H54 (cell line): ENCODE measurements at places on chromosomes 1 and 21.

DNA sequence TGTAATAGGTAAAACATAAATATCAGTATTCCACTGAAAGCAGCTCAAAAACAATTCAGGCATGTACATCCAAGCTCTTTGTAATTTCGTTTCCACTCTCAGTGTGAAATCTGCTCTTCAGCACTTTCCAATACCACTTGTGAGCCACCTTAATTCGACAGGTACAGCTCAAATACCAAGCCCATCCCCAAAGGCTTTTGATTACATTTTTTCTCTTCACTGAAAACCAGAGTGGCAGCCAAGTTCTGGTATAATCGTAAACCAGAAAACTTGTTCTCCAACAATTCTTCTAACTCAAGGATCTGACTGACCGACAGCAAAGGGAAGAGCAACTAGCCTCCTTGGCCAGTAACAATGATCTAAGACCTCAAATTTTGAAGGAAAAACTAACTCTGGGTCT is 36.8 kb downstream of the FBXO42 start:
- no peak for DNase-seq

DNA sequence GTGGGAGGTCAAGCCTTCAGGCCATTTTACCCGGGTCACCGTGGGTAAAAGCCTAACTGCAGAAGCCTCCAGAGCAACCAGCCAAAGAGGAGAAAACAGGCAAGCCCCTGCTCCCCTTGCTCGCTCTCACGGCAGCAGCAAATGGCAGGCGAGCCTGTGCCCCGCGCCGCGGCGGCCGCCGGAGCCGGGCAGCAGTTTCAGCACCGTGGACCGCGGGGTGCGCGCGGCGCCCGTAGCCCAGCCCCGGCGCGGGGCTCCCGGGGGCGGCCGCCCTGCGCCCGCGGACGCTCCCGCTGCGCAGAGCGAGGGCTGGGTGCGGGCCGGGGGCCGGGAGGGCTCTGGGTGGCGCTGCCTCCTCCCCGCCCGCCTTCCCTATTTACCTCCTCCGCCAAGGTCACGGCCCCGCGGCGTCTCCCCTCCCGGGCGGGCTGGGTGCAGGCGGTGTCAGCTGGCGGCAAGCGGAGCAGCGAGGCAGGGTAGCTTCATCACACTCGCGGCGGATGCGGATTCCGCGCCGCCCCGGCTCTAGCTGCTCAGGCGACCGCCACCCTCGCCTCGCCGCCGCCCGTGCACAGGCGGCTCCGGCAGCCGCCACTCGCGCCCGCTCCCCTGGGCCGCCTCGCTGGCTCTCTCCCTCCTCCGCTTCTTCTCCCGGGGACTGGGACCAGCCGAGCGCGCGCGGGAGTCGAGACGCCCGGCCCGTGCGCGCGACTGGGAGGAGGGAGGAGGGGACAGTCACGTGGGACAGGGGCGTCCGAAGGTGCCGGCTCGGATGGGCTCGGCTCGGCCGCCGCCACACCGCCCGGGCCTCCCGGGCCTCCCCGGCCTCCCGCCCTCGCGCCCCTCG is at the start of gene RGS7:
TSS of gene RGS7 (minus strand) at position 687 of the 847 bp plus-strand sequence.
- peak; percentile 62 for DNase-seq

DNA sequence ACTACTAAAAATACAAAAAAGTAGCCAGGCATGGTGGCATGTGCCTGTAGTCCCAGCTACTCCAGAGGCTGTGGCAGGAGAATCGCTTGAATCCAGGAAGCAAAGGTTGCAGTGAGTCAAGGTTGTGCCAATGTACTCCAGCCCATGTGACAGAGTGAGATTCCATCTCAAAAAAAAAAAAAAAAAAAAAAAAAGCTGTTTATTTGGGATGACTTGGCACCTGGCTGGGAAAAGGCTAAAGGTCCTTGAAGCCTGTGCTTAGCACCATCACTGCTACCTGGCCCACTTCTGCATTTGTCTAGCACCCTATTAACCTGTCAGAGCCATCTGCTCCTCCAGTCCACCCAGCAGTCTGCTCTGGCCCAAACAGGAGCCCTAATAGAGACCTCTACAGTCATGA is 25.0 kb downstream of the PRDX6 start:
- no peak for DNase-seq

DNA sequence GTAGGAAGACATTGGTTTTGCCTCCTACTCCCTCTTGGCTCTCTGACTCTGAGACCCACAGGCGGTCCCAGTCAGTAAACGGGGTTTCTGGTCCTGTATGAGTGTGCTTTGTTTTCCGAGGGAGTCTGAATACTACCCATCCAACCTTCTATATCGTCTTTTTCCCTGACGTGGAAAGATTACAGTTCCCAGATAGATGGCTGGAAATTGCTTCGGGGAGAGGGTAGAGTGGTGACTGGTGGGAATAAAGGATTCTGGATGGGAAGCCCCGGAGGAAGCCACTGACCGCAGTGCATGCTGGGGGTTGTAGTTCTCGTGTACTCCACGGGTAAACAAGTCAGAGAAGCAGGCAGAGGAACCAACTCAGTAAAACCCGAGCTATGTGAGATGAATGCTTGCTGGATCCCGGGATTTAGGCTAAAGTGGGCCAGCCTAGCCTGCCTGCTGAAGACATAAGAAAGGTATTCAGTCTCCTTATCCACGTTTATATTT is 66.2 kb upstream of the IRF2BP2 start:
- peak; percentile 74 for DNase-seq

DNA sequence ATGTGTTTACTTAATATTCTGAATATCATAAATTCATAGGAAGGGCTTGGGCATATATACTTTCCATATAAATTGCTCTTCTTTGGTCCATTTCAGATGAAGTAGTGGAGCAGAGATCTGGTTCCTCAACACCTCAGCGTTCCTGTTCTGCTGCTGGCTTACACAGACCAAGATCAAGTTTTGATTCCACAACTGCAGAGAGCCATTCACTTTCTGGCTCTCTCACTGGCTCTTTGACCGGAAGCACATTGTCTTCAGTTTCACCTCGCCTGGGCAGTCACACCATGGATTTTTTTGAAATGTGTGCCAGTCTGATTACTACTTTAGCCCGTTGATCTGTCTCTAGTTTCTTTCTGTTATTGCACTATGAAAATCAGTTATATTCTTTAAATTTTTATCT is 62.3 kb downstream of the PRKAA2 start:
- no peak for DNase-seq

DNA sequence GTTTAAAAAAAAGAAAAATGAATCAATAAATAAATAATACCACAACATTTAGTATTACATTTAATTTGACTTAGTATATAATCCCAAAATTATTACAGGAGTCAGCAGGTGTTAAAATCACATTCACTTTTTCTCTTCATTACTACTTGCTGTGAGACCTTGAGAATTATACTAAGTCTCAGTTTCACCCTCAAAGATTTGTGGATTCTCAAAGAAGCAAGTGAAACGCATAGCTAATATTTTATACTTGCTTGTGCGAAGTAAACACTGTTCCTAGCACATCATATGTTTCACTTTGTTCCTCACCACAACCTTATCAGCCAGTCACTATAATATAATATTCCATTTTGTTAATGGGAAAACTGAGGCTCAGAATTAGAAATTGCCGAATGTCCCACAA is 4.0 kb downstream of the CLCA1 start:
- DNase-seq: no peak

DNA sequence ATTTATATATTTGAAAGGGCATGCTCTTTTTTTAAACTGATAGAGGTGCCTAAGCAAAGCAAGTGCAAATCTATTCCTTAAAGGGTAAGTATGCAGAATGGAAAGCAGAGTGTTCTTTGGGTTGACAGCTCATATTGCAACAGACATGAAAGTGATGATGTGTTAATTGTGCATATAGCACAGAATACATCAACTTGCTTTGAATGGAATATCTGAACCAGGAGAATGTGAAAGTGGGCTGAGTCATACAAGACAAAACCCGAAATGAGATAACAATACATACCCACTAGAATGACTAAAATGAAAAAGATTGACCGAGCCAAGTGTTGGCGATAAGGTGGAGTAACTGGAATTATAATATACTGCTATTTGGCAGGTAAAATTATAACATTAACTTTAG is 4.3 kb downstream of the CR1 start:
- DNase-seq: no peak

GRCh38 chr1:242006976-242007375 is 8.1 kb upstream of the MAP1LC3C start:
- no peak for DNase-seq

DNA sequence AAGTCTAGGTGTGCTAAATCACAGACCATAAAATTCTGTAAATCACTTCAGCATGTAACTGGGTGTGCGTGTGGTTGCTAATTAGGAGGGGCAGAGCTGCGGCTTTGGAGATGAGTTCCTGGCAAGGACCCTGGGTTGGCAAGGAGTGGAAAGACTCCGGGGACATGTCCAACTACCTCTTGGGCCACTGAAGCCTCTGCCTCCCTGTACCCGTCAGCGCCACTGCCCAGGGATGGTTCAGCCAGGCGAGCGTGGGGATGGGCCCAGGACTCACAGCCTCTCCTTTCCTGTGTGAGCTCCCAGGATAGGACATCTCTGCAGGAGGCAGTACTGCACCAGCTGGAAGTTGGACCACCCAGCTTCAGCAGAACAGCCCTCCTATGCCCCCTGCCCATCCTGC is 386.4 kb upstream of the VAMP3 start:
- DNase-seq: no peak

DNA sequence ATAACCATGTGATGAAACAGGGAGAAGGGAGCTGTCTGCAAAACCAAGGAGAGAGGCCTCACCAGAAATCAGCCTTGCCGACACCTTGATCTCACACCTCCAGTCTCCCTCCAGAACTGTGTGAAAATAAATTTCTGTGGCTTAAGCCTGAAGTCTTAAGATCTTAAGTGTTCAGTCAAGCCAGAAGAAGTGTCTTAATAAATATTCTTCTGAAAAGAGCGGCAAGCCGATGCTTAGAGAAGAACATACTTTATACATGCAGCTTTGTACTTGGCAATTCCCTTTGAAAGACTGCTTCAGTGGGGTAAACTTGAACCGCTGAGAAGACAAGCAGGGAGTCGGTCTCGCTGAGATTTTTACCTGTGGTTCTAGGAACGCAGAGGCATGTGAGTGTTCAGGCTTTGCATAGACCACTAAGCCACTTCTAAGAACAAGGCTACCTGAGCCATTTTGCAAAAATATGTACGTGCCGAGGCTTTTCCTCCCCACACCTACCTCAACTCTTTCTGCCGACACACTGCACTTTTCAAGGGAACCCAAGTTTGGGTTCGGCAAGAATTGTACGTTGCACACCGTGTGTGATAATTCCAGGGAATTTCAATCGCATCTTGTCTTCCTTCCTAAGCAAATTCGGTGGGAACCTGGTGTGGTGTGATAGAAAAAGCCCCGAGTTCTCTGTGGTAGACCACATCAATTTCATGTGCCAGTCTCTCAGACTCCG is 3.4 kb downstream of the RUNX1 start:
- DNase-seq: no peak

- DNase-seq: no peak
Observed at GRCh38 chr1:96968541-96968940, 247.0 kb downstream of the PTBP2 start.

GRCh38 chr1:162570718-162571117 is 9.2 kb downstream of the UAP1 start:
- DNase-seq: no peak

DNA sequence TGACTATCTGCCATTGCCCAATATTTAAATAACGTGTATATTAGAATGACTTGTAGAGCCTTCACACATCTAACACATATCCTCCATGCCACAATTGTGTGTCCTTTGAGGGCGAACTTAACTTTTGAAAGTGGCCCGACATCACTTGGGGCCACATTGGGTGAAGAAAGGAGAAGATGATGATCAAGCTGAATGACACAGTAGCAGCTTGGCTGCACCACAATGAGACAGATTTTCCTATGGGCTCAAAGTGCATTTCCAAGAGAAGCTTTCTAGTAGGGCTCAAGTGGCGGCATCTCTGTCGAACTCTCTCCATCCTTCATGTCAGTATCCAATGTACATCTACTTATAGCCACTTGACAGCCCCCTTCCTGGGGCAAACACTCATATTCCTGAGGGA is 3.7 kb upstream of the BGLAP start:
- no peak for DNase-seq
